ENCODE measurements at places on chromosomes 7 and 10. TPM values are rescaled to one million over a fixed set of nuclear protein-coding genes. Genes with fewer than 3 reads are reported as not detected.

The OR2A12 gene
- total RNA-seq: not detected

The IL2RA gene
- not detected for total RNA-seq

The SPDYE11 gene
- not detected for total RNA-seq

The TSPAN12 gene
- 0.30 TPM for total RNA-seq

The TBX20 gene
- total RNA-seq: 8.6 TPM

The PCDH15 gene
- under 0.01 TPM for total RNA-seq

The ABLIM1 gene
- total RNA-seq: 7.2 TPM

The COL13A1 gene
- 17.2 TPM for total RNA-seq

The CYP3A5 gene
- total RNA-seq: 0.30 TPM

The SUN3 gene
- total RNA-seq: not detected

The SCD gene
- 366 TPM for total RNA-seq

The ZNF804B gene
- total RNA-seq: not detected

The HABP2 gene
- not detected for total RNA-seq

The PDZD7 gene
- 1.5 TPM for total RNA-seq

The C7orf33 gene
- not detected for total RNA-seq

The CHAT gene
- total RNA-seq: not detected

The SPRN gene
- total RNA-seq: 0.59 TPM

The AGAP3 gene
- total RNA-seq: 84.8 TPM

The ELFN1 gene
- total RNA-seq: 0.74 TPM

The SDK1 gene
- 0.46 TPM for total RNA-seq

The SGCE gene
- 40.4 TPM for total RNA-seq

The DGKB gene
- 0.59 TPM for total RNA-seq

The CACNA2D1 gene
- total RNA-seq: 94.8 TPM

The SLC26A3 gene
- not detected for total RNA-seq

The UNC5B gene
- total RNA-seq: 46.3 TPM

The DEPP1 gene
- total RNA-seq: 20.9 TPM

The ZNF479 gene
- total RNA-seq: not detected

The SAP25 gene
- not detected for total RNA-seq

The PLEKHS1 gene
- not detected for total RNA-seq

The PHYHIPL gene
- total RNA-seq: not detected

The CPA5 gene
- not detected for total RNA-seq

The CTAGE6 gene
- 1.3 TPM for total RNA-seq

The CHST3 gene
- 35.0 TPM for total RNA-seq

The CBLL1 gene
- total RNA-seq: 17.6 TPM

The COMMD3 gene
- total RNA-seq: 33.1 TPM

The BNIP3 gene
- 356 TPM for total RNA-seq

The CAPZA2 gene
- 153 TPM for total RNA-seq

The FOXI2 gene
- not detected for total RNA-seq

The GJD4 gene
- not detected for total RNA-seq

The CPEB3 gene
- total RNA-seq: 0.92 TPM

The CPN1 gene
- not detected for total RNA-seq

The CTAGE4 gene
- not detected for total RNA-seq

The CPA2 gene
- not detected for total RNA-seq

The MACC1 gene
- 0.05 TPM for total RNA-seq

The CNNM1 gene
- 0.14 TPM for total RNA-seq
